ENCODE measurements at places on chromosomes 12 and 14.

- no peak for DNase-seq
Measured at GRCh38 chr12:93109551-93110203, 180.6 kb upstream of the EEA1 start.

DNA sequence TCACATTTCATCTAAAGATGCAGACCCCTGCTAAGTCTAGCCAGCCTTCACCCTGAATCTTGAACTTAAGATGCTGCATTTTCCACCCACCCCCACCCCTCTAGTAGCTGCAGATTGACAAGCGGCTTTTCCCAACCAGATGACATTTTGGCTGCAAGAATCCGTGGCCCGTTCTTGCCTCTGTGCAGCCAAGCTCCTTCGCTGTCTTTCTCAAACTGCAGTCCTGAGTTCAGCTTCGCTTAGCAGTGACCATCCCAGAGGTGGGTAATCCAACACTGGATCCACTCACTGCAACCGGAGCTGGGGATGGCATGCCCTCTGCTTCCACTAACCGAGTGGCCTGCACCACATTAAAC, 765 bp upstream of the NFYB start:
- DNase-seq: no peak

DNA sequence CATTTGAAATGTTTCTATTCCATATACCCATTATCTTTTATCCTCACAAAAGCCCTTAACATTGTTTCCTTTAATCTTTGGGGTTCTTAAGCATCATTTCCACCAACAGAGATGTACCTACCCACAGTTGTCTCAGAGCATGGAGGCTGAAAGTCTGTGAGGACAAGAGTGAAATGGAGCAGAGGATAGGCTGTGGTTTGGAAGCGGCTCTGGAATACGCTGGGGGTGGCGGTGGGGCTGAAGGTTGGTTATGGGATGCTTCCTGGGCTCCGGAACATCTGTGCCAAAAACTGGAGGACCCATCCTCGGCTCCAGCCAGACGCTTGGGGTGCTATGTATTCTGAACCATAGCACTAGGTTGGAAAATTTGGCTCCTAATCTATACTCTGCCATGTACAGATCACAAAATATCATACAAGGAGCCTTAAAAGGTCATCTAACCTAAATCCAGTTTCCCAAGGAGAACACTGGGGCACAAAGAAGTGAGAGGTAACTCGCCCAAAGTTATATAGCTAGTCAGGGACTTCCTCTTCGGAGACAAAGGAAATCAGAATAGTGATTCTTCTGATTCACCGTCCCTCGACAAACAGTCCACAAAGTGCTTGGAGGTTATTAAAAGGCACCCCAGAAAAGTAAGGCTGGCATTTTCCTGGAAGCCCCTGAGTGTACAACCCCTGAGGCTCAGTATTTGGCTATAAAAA, 2.5 kb downstream of the PPP1R3E start:
- no peak for DNase-seq

- no peak for DNase-seq
Measured at GRCh38 chr12:114399664-114400211, 6.2 kb downstream of the TBX5 start.

GRCh38 chr12:113248842-113249435, 27.7 kb downstream of the TPCN1 start:
- DNase-seq: no peak

GRCh38 chr12:34606749-34607519, 584.6 kb downstream of the ALG10 start:
- no peak for DNase-seq

DNA sequence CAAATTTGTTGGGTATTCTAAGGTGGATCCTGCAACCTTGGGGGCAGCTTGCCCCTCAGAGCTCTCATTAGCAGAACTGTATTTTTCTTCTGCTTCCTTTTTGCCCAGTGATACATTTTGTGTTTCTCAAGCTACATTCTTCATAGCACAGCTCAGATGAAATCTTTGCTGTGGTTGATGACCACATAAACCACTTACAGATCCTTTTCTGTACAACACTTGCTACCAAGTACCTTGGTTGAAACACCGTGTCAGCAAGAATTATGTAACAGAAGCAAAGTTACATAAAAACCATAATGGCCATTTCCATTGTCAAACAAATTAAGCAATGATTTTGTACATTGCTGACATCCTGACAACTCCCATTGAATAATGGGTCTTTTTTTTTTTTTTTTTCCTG, 9.7 kb upstream of the PLBD1 start:
- no peak for DNase-seq

- DNase-seq: no peak
Measured at GRCh38 chr12:105834496-105834895, 304.3 kb downstream of the NUAK1 start.

- DNase-seq: no peak
Measured at GRCh38 chr12:116620124-116620491, 60.9 kb downstream of the MAP1LC3B2 start.

- no peak for DNase-seq
Measured at GRCh38 chr12:112998987-112999767, 20.9 kb downstream of the OAS2 start.

- no peak for DNase-seq
Measured at GRCh38 chr14:39233680-39234326, at the start of gene MIA2. MIA2 (plus strand) TSS chr14:39233915; CDS start chr14:39234115, 200 bp downstream.

- DNase-seq: no peak
Measured at GRCh38 chr12:1531654-1532374, 62.6 kb downstream of the FBXL14 start.

- no peak for DNase-seq
Measured at GRCh38 chr12:13539051-13539450, 342.5 kb downstream of the EMP1 start.

GRCh38 chr14:102445066-102445465, 64.5 kb downstream of the ANKRD9 start:
- DNase-seq: peak; percentile 53

DNA sequence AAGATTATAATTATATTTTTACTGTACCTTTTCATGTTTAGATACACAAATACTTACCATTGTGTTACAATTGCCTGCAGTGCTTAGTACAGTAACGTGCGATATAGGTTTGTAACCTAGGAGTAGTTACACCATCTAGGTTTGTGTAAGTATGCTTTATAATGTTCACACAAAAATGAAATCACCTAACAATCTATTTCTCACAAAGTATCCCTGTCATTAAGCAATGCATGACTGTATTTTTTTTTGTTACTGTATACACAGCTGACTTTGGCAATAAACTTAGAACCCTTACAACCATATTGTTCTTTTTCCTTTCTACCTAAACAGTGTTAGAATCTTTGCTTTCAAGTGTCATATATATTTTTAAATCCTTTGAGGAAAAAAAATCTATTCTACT, 303.0 kb upstream of the E2F7 start:
- no peak for DNase-seq

GRCh38 chr12:3141339-3142321, 64.5 kb downstream of the TSPAN9 start:
- no peak for DNase-seq

- DNase-seq: no peak
Measured at GRCh38 chr14:103073876-103074728, 9.9 kb upstream of the LBHD2 start.

GRCh38 chr14:36514278-36515104, 5.5 kb downstream of the NKX2-1 start:
- no peak for DNase-seq

DNA sequence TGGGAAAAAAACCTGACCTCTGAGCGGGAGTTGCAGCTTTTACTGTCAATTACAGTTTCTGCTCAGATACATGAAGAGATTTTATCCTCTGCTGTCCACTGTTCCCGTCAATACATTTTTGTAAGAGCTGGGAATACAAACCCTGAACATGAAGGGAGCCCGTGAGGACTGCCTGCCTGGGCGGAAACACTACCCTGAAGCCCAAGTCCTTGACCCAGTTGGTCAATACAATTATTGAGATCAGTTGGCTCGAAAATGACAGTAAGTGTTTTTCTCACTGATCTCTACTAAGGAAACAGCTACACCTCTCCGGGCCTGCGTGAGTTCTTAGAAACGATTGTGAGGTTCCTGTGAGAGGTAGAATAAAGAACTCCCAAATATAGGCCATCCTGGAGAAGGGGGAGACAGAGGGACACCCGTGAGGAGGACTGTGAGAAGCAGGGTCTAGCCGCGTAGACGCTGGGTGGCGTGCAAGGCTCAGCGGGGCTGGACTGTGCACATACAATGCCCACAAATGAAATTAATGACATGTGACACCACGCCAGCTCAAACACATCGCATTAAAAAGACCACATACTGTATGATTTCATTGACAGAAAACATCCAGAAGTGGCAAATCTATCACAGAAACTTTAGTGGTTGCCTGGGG, 509.5 kb downstream of the TMEM132D start:
- DNase-seq: no peak

DNA sequence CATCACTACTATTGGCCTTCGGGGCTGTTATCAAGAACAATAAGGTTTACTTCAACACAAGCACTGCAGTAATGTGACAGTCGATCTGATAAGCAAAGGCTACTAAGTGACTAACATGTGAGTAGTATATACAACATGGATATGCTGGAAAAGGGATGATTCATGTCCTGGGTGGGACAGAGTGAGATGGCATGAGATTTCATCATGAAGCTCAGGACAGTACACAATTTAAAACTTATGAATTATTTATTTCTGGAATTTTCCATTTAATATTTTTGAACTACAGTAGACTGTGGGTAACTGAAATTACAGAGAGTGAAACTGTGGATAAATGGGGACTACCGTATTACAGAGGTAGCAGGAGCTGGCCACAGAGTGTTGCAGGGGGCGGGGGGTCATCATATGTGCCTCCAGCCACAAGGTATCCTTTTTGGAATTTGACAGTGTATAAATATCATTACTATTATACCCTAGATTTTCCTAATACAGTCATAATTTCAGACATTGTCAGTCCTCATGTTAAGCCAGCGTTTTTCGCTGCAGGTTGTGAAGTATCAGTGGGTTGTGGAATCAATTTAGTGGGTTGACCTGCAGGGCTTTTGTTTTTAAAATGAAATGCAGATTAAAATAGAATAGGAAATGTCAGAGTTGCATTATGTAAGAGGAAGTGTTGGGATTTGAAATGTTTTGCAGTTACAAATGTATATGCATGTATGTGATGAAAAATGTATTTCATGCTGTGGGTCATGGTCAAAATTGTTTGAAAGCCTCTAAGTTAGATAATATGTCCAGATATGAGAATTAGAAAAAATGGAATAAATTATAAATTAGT, 148.0 kb upstream of the NUDT4 start:
- no peak for DNase-seq

DNA sequence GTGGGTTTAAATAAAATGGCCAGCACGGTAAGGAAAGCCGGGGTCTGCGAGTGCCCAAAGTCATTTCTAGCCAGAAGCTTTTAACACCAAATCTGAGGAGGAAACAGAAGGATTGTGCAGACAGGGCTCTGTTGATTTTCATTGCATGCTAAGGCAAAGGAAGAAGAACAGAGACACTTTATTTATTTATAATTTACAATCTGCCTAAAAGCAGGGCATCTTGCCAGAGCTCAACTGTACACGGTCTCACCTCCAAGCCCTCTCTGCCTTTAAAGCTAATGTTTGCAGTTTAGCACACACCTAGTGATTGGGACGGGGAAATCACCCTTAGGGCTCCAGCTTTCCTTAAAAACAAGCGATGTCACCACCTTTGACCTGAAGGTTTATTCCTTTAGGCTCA, 4.0 kb downstream of the KCNA5 start:
- DNase-seq: no peak

All from anterior cingulate cortex (tissue), 58 donors.